ENCODE measurements at places on chromosomes 11 and 22.

DNA sequence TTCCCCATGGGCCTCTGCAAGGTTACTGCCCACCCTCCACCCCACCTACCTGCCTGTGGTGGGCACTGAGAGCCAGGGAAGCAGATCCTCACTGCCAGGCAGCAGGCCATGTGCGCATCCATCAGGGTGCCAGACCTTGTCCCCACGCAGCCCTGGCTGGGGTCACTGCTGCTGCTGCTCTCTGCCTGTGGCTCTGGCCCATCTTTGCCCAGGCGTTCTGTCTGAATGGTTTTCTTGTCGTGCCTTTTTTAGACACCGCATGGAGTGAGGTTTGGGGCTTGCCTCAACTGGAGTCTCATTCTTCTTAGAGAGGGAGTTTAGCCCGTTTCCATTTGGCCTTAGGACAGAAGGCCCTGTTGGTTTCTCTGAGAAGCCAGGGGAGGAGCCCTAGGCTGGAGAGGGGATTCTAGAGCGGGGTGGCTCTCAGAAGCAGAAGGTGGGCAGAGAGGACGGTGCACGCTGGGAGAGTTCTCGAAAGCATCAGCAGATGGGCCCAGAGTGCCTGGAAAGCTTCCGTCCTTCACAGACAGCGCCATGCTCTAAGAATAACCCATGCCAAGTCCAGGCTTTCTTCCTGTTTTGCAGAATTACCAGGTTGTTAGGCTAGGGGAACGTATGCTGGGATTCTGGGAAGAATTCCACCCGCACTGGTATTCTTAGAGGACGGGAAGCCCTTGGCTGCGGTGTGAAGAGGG, 8.1 kb downstream of the TANGO2 start:
- no peak for DNase-seq

DNA sequence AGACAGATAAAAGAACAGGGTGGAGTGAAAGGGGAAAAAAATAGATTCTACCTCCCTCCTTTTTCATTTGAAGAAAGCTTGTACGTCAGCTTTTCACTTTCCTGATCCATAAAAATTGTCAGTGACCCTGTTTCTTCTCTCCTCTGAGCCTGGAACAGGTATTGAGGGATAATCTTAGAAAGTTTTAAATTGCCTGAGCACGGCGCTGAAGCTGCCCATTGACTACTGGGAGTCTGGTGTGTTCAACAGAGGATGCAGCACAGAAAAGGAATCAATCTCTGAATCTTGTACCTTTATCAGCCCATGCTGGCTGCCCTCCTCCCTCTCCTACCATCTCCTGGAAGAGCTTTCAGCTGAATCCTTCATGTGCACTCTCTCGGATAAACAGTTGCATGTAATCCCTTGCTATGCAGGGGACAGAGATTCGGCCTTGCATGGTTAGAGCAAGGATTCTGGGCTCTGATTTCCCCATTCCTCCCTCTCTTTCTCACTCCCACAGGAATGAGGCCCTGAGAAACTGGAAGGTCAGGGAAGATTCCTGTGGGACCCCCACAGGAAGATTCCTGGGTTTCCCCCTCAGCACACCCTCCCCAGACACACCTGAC, 162.4 kb upstream of the SYN3 start:
- DNase-seq, result no peak

DNA sequence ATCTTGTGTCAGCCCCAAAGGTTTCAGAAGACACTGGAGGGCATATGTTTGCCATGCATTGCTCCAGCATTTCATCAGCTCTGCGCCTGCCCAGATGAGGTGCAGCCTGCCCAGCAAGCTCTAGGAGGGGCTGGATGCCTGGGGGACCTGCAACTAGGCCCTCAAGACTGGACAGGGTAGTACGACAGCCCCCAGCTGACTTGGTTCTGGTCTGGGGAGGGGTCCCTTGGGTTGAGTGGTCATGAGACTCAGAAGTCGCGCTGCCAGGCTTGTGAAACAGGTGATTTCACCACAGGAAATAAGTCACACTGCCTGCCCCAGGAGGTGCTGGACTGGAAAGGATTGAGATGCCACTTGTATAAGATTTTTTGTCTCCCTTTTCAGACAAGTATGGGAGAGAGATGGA, 23.4 kb downstream of the TPBGL start:
- no peak for DNase-seq

GRCh38 chr11:133545199-133545803, 13.0 kb upstream of the OPCML start:
- no peak for DNase-seq

- no peak for DNase-seq
Measured at GRCh38 chr11:32094923-32095322, 4.0 kb downstream of the RCN1 start.

- no peak for DNase-seq
Measured at GRCh38 chr11:94533696-94534630, 9.8 kb upstream of the FUT4 start.

DNA sequence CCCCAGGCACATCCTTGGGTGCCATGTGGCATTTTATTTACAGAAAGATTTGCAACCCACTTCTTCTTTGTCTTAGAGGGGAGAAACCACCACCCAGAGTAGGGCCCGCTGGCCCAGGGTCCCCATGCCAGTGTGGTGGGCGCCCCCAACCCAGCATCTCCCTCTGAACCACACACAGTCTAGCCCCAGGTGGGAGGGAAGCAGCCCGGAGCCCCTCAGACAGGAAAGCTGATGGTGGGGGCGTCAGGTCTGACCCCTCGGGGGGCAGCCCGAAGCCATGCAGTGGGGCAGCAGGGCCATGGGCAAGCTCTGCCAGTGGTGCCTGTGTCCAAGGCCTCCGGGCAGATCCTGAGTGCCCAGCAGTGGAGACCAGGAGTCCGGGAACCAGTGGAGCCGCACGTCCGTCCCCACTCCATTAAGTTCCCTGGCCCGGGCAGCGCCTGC, 11.7 kb downstream of the TRPM5 start:
- peak; percentile 5 for DNase-seq

GRCh38 chr11:14902650-14903350, 10.8 kb upstream of the CYP2R1 start:
- no peak for DNase-seq

- DNase-seq, result no peak
Measured at GRCh38 chr22:50665212-50665611, 7.4 kb upstream of the SHANK3 start.

- peak; percentile 2 for DNase-seq
Measured at GRCh38 chr11:12280199-12280837, 97.1 kb upstream of the PARVA start.

- DNase-seq, result no peak
Measured at GRCh38 chr22:25890651-25891050, 148.7 kb downstream of the MYO18B start.

GRCh38 chr11:102010776-102011494, 36.3 kb upstream of the CFAP300 start:
- DNase-seq, result peak; percentile 61

GRCh38 chr22:19455585-19456370, 8.3 kb upstream of the C22orf39 start:
- no peak for DNase-seq

DNA sequence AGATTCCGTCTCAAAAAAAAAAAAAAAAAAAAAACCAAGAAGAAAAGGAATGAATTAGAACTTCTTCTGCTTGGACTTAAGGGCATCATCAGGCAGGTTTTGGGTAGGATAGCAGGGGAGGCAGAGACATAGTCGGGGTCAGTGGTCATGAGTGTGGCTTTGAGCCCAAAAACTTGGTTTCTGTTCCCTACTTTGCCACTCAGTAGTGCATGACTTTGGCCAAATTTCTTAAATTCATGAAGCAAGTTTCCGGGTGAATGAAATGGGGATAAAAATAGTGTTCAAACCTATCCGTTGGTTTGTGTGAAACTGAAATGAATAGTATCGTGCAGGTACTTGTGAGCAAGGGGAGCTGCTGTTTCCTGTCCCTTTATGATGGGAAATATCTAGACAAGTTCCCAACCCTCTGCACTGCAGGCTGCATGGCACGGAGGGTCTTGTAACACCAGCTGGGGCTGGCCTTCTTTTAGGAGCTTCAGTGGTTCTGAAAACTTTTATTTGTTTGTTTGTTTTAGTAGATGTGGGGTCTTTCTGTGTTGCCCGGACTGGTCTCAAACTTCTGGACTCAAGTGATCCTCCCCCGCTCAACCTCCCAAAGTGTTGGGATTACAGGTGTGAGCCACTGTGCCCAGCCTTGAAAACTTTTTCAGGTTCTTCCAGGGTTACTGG, 18.4 kb downstream of the NEAT1 start:
- DNase-seq, result no peak

GRCh38 chr22:42473484-42474193, 41.4 kb upstream of the NFAM1 start:
- DNase-seq, result peak; percentile 12

- DNase-seq, result no peak
Measured at GRCh38 chr11:100574894-100575769, 112.0 kb upstream of the ARHGAP42 start.

GRCh38 chr11:30155428-30155827, 75.4 kb upstream of the FSHB start:
- DNase-seq, result no peak

- peak; percentile 72 for DNase-seq
Measured at GRCh38 chr11:68751331-68751856, at the start of gene TESMIN. Gene TESMIN (minus strand): TSS chr11:68751520. CDS start chr11:68750660, 860 bp downstream.

GRCh38 chr22:48836673-48837340, 990.9 kb downstream of the BRD1 start:
- no peak for DNase-seq

DNA sequence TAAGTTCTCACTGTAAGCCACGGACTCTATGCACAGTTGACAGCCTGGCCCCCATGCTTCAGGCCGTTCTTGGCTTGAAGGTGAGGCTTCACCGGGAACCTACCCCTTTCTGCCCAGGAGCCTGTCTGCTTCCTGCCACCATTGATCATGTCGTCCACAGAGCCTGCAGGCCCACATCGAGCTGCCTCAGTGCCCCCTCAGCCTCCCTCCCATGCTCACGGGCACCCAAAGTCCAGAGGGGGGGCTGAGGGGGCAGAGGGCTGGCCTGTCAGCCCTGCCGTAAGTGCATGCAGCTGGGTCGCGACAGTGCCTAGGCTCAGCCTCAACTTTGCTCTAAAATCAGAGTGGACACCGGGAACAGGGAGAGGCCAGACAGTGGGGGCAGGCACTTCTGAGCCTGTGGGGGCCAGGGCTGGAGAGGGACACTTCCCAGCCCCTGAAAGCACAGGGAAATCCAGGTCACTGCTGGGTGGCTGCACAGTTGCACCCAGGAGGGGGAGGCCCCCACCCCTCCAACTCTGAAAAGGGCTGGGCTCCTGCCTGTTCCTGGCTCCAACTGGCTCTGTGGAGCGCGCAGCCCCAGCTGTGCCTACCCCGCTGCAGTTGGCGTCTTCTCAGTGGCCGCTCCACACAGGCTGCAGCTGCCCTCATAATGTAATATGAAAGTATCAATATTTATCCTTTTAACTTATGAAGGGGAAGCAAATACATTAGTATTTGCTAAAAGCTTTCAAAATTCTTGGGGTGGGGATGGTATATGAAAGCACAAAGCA, 598.6 kb downstream of the DLG2 start:
- no peak for DNase-seq

GRCh38 chr11:105609832-105610781, at the start of gene GRIA4:
Gene GRIA4 (plus strand): TSS chr11:105610073. CDS start chr11:105610998, 925 bp downstream.
- DNase-seq, result no peak

GRCh38 chr11:114178656-114179055, 117.5 kb upstream of the NNMT start:
- DNase-seq, result no peak

GRCh38 chr11:77512092-77512491, 38.2 kb upstream of the PAK1 start:
- DNase-seq, result no peak

Data from heart right ventricle (tissue), 16 donors.